ENCODE measurements at places on chromosomes 7 and 10.

DNA sequence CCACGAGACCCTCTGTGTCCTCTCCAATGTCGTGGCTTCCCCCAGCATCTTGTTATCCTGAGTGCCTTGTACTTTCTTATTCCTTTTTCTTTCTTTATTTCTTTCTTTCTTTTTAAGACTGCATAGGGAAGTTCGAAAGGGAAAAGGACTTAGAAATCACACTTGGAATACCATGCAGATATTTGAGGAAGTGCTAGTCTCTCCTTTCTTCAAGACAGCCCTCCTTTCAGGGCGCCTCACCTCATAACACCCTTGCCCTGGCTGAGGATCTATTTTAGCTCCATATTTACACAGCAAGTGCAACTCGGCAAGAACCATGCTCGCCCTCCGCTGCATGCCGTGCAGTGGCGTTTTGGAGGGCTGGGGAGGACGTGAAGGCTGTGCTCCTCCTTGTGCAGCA, 232.3 kb upstream of the GLI3 start:
- no peak for DNase-seq

DNA sequence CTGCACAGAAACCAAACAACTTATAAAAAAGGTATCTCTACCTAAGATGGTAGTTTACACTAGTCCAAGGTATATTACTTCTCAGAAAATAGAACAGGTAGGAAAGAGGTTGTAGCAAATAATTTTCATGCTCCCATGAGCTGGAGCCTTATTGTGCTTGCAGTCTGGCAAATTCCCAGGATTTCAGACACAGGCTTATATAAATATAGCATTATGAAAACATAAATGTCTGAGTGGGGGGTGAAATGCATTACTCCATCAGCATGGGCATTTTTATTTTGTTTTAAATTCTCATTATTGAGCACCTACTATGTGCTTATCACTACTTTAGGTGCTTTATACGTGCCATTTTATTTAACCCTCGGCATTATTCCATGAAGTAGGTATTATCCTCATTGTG, 83.0 kb upstream of the PHYHIPL start:
- no peak for DNase-seq

DNA sequence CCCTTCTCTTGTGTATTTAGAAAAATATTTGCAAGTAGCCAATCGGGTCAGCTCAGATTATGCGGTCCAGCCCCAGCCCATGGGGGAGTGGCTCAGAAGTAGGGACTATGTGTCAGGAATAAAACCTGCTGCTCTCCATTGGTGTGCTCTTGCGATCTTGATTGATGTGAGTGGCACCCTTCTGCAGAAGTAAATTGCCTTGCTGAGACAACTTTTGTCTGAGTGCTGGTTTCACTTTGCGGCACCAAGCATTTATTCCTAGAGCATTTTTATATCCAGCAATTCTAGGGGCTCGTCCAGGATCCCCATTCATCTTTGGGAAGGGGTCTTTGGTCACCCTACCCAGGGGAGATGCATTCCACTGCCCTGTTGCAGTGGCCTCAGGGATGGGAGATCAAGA, 26.1 kb upstream of the FAM221A start:
- no peak for DNase-seq

GRCh38 chr10:13003759-13004158, 2.2 kb upstream of the CCDC3 start:
- DNase-seq = no peak

DNA sequence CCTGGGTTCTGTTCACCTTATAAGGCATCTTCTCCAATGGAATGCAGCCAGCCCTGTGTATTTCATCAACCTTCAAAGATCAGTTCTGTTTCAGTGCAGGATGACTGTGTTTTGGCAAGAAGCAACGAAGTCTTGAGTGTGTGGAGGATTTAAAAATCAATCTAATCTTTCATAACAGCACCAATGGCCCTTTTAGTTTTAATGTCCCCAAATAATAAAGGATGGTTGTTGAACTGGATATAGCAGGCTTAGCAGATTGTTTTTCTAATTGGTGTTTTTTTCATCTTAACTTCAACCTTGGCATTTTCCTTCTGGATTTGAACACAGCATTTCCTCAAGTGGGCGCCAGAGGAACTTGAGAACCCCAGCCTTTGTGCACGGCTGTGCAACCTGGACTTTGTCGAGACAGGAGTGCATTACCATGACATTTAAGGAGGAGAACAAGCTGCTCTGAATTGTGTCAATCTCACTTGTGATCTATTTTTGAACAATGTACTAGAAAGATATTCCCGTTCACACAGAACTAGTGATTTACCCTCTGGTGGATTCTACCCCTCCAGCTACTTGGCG, 313.3 kb upstream of the AKR1E2 start:
- peak; percentile 5 for DNase-seq

DNA sequence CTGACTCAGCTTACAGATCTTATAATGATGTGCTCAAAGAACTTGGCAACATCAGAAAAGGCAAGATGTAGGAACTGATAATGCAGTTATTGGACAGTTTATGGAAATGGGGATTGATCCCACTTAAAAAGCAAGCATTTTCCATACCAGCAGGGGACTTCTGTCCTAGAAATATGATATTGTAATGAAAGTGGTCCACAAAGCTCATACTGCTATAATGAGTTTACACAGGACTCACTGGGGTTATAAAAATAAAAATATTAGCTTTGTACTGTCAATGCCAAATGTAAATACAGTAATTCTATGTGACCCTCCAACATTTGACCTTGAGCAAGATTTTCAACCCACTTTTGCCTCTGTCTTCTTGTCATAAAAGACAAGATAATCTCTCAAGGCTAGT, 145.5 kb upstream of the SEM1 start:
- no peak for DNase-seq

DNA sequence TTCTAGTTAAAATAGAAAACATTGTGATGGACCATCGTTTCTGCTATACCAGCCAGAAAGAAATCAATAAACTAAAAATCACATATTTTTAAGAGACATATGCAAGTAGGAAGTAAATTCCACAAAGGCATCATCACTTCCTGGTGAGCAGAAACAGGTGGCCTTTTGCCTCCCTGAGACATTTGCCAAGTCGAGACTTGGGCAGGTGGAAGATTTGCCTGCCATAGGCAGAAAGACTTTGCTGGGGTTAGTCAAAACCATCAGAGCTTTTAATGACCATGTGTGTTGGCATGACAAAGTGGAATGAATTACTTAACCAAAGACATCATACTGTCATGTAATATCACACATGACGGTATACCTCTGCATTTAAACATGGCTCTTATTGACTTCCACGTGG, 66.0 kb upstream of the FGL2 start:
- DNase-seq = peak; percentile 5

GRCh38 chr7:87391020-87391701, 45.7 kb downstream of the CROT start:
- no peak for DNase-seq
